Skin of body (tissue), 3 donors: ENCODE measurements at places on chromosomes 12 and 14. TPM values are rescaled to one million over a fixed set of nuclear protein-coding genes. Genes with fewer than 3 reads are reported as not detected.

Gene C14orf132
- total RNA-seq, result 8.7 TPM

Gene GNS
- total RNA-seq, result 62.0 TPM

Gene CIDEB
- 7.9 TPM for total RNA-seq

Gene PRB2
- total RNA-seq, result 0.20 TPM

Gene SLC16A7
- total RNA-seq, result 74.5 TPM

Gene GUCY2C
- 0.10 TPM for total RNA-seq
